ENCODE measurements at places on chromosomes 11 and 22.
A peak's percentile ranks its signal among the peaks of the same experiment; 100 is the strongest.

DNA sequence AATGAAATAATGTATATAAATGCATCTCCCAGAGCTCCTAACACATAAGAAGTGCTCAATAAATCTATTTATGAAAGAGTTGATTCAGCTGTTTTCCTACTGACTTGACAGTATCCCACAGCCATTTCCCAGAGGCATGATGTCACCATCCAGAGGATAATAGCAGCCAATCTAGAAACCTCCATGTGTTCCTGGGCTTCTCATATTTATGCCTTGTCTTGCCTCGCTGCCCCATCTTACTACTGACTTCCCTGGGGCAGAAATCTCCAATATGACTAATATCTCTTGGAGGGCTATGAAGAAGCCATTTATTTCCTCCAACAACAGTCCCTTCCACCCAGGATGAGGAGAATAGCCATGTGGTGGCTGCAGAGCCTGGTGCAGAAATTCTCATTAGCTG, 115.4 kb upstream of the NAV2 start:
- no peak for DNase-seq

DNA sequence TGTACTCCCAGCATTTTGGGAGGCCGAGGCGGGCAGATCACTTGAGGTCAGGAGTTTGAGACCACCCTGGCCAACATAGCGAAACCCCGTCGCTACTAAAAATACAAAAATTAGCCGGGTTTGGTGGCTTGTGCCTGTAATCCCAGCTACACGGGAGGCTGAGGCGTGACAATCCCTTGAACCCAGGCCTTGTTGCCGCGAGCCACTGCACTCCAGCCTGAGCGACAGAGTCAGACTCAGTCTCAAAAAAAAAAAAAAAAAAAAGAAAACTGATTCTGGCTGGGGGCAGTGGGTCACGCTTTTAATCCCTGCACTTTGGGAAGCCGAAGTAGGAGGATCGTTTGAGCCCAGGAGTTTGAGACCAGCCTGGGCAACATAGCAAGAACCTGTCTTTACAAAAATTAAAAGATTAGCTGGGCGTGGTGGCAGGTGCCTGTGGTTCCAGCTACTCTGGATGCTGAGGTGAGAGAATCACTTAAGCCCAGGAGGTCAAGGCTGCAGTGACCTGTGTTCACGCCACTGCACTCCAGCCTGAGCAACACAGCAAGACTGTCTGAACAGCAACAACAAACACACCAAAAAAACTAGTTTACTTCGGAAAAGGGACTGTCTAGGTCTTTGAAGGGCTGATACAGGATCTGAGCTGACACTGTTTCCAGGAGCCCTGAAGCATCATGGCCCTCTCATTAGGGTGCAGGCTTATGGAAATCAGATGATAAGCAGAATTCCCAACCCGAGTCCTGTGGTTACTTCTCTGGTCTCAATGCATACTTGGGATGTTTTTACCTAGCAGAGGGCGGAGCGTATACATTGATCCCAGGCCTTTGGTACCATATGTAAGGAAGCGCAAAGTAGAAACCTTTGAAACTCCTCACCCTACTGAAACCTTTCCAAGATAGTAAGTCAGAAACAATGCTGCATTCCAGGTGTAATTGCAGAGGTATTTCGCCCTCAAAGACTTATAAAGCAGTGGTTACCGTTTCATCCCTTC, 1.8 kb upstream of the CHKB start:
- no peak for DNase-seq

GRCh38 chr11:116960930-116961329, 123.5 kb upstream of the APOA1 start:
- DNase-seq, result no peak

DNA sequence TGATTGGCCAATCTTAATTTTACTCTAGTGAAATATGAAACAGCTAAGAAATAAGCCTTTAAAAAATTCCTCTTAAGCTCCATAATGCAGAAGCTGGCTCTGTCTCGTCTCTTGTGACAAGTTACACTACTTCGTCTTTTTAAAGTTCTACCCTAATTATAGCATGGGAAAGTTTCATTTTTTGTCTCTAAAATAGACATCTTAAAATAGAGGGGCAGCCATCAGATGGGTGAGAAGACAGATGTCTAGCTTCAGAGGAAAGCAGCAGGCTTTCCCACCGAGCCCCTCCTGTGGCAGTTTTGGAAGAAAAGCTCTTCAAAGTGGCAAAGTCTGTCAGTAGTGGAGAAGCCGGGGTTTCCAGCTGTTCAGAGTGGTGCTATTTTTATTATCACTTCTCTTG, 39.5 kb downstream of the XRRA1 start:
- DNase-seq, result no peak

- no peak for DNase-seq
Observed at GRCh38 chr11:2869561-2870427, 15.8 kb downstream of the CDKN1C start.

GRCh38 chr11:67071420-67072284, 15.0 kb downstream of the RHOD start:
- DNase-seq, result peak; percentile 70

DNA sequence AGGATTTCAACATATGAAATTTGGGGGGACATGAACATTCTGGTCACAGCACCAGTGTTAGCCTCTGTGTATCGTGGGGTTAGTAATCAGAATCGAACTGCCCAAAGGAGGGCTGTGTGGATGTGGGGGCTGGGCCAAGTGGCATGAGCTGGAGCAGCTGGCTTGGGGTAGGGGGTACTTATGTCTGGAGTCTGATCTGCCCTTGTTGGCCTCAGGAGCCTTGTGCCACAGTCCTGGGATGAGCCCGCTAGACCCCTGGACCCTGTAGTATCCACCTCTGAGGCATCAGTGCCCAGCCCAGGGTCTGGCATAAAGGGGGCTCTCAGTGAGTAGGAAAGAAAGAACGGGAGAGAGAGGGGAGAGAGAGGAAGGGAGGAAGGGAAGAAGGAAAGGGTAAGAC, 67.3 kb downstream of the LRRC32 start:
- DNase-seq, result no peak

DNA sequence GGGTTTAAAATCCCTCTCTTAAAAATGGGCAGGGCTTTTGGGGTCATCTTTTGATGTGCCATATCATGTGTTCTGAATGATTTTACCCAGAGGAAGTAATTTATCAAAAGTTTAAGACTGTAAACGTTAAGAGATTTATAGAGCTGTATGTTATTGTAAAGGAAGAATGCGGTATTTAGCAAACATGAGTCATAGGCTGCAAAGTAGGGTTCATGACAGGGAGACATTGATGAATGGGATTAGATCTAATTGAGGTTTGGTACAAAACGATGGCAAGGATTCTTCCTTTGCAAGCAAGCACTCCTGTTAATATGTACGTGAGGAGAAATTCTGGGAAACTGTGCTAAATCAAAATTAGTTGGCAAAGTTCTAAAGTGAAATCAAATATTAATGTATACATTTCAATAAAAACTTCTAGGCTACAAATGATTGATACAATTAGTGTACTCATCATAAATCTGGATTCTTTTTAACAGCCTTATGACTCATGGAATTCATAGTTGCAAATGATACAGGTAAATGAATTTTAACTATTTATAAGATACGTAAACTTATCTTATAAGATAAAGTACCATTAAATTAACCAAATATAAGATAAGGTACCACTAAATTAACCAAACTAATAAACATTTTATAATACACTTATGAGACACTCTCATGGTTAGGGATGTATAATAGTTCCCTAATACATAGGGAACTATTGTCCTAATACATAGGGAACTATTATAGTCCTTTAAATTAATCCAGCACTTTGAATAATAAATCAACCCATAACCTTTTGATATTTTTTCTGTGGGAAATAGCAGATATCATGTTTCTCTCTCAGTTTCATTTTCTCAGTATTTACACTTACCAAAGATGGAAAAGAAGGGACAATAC, 58.4 kb downstream of the KIF18A start:
- DNase-seq, result no peak

DNA sequence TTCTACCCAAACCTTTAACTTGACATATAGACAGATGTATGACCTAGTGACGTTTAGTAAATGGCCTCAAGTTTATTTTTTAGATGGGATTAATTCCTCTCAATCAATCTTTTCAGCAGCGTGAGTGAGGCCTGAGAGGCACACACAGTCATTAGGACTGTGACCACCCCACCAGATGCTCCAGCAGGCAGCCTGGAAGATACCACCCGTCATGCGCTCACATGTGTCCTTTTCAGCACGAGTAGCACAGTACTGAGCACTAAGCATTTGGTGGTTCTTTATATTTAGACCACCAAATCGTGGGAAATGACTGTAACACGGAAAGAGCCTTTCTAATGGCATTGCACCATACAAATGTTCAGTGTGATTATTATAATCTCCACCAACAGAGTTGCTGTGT, 354.6 kb upstream of the DDI1 start:
- DNase-seq, result no peak

- DNase-seq, result no peak
Observed at GRCh38 chr11:43200031-43200430, 111.8 kb upstream of the API5 start.

- peak; percentile 34 for DNase-seq
Observed at GRCh38 chr22:37431801-37432707, 4.8 kb upstream of the ELFN2 start.

- DNase-seq, result peak; percentile 39
Observed at GRCh38 chr11:125141686-125142535, 22.6 kb upstream of the PKNOX2 start.

DNA sequence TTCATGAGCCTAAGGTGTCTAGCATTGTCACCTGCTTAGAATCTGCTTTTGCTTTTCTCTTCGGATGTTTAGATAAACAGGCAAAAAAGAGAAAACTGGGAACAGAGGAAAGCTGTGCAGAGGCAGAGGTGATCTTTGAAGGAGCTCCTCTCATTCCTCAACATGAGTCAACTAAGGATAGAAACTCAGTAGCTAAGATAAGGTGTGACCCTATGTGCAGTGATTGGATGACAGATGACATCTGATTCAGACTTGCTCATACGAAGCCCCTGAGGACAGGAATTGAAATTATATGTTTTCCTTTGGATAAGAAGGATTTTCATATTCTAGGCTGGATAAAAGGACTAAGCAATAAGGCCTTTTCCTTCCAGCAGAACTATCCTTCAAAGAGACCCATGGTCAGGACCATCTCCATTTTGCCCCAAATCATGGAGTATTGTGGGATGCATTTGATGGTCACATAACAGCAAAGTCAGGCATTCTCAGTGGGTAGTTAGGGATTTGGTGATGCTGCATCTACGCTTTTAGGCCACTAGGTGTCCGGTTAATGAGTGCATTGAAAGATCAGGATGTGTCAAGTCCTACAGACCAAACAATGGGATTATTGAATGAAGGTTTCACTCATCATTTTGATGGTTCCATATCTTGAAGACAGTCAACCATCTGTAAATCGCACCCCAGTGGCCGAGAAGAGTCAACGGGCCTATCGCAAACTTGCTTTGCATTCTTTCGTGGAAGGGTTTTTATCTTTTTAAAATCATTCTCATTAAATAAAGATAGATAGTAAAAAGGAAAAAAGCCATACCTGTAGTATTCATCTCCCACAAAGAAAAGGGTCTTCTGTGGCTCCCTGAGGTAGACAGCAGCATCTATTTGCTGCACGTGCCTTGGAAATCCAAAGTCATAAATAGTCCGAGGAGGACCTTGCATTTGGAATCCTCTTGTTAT, 32.2 kb downstream of the MMP20 start:
- no peak for DNase-seq

GRCh38 chr22:25364281-25364680, 144.8 kb downstream of the CRYBB2 start:
- no peak for DNase-seq

- no peak for DNase-seq
Observed at GRCh38 chr11:2912498-2912897, 16.7 kb downstream of the PHLDA2 start.

GRCh38 chr11:70535191-70535971, 137.1 kb downstream of the CTTN start:
- DNase-seq, result no peak

DNA sequence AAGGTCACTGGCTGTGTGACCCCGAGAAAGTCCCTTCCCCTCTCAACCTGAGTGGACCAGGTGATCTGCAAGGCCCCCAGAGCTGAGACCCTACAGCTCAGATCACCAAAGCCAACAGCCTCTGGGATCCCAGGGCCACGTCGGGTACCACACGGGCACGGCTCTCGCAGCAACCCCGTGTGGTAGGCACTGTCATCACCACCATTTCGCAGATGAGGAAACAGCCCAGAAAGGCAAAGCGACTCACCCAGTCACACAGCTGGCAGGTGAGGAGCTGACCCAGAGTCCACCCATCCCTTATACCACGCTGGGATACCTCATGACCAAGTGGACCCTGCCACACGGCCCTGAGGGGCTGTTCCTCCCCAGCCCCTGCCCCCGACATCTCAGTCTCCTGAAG, 2.8 kb downstream of the ATP5MGL start:
- no peak for DNase-seq

DNA sequence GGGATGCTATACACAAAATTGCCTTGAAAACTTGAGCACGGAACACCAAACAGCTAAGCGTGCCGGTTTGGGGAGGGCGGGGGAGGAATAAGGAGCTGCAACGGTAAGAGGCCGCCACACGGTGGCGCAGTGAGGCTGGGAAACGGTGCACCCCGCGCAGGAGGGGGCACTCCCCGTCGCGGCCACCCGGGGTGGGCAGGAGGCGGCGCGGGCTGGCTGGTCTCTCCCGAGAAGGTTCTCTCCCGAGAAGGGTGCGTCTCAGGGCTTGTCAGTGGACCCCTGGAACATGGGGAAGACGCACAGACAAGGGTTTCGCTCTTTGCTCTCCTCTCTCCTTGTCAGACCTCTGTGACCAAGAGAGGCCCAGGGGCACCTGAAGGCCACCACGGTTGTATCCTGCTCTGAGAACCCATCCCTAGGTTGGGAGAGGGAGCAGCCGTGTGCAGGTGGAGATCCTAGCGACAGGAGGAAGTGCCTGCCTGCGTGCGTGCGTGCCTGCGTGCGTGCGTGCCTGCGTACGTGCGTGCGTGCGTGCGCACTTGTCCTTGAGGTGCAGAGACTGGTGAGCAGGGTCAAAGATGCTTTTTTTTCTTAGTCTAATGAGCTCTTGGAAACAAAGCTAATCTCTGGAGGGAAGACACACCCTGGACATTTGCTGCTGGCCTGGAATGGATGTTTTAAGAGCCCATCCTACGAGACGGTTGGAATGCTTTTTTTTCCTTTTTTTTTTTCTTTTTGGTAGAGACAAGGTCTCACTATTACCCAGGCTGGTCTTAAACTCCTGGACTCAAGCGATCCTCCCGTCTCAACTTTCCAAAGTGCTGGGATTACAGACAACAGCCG, 18.1 kb upstream of the JAM3 start:
- DNase-seq, result peak; percentile 78

GRCh38 chr11:70358753-70359152, 39.6 kb upstream of the CTTN start:
- DNase-seq, result no peak

DNA sequence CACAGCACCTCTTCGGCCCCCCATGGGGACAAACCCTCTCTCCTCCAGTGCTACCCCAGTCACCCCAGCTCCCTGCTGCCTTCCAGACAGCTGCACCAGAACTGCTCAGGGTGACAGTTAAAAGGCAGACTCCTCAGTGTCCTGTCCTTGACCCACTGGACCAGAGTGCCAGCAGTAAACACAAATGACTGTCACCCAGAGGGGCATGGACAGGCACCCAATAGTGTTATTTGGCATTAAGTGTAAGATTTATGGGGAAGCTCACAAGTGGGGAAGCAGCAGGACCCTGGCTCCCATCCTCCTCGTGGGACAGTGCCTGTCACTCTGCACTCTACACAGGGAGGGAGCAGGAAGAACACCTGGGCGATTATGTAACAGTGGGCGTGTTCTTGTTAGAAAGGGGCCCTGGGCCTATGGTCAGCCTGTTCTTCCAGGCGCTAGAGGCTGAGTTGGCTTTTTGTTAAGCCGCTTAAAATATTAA, 5.0 kb downstream of the RPS19BP1 start:
- DNase-seq, result no peak

GRCh38 chr11:131889760-131890581, 519.6 kb downstream of the NTM start:
- no peak for DNase-seq

- no peak for DNase-seq
Observed at GRCh38 chr11:96107143-96107824, 183.4 kb upstream of the MTMR2 start.

All from stimulated activated CD4-positive, alpha-beta T cell treated with anti-CD3 and anti-CD28 coated beads, TNF-alpha, amount 100 ng/mL, for 48 hours (primary cell).